Ascending aorta (tissue), 2 donors: ENCODE measurements at places on chromosomes 13 and 19. TPM values are rescaled to one million over a fixed set of nuclear protein-coding genes. Genes with fewer than 3 reads are reported as not detected.

Gene LILRB4
- total RNA-seq = 0.64 TPM

Gene SUPT20H
- 9.9 TPM for total RNA-seq

Gene ZNF616
- 1.2 TPM for total RNA-seq

GRCh38 chr13:92218615-92219014 lies 820.2 kb downstream of the GPC5 start:
- no peak overlapping the region for H3K4me3 ChIP-seq
- H3K4me1 ChIP-seq = no peaks in the 10 kb centered on the region
- H3K27me3 ChIP-seq = no peaks in the 10 kb centered on the region
- H3K36me3 ChIP-seq = no peaks in the 10 kb centered on the region

Gene AMH
- not detected for total RNA-seq

Gene WDR87
- not detected for total RNA-seq

Gene PRR19
- total RNA-seq = not detected

GRCh38 chr19:17706750-17707181 lies 12.5 kb upstream of the MAP1S start:
- no peaks in the 10 kb centered on the region for H3K4me1 ChIP-seq
- DNase-seq = no peak
- no peak overlapping the region for H3K27ac ChIP-seq
- H3K36me3 ChIP-seq = no peaks in the 10 kb centered on the region

DNA sequence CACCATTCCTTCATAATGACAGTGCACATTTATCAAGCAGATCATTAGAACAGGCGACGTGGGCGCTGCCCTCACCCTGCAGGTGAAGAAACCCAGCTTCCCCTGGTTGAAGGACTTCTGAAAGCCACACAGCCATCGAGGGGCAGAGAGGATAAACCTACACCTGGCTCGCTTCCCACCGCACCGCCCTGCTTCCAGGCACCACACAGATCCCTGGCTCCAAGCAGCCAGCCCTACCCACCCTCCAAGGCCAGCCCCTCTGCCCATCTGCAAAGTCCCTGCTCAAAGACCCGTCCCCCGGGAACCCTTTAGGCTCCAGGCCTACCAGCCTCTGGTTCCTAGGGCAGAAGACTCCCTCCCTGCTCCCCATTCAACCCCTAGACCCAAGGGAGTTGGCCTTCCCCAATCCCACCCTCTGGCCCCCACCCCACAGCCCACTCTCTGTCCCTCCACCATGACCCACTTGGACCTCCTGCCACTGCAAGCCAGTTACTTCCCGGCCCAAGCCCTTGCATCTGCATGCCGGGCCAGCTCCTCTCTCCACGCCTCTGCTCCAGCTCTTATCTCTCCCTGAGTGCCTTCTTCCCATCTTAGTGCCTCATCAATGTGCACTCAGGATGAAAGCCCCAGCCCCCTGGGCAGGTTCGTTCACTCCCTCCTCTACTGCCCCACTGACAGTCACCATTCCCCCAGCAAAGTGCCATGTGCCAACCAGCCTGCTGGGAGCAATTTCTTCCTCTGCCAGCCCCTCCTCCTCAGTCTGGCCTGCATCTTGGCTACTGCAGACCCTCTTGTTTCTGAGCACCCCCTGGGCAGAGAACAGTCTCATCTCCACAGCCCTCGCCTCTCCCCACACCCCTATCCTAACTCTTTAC lies 28.0 kb downstream of the PEPD start:
- no peaks in the 10 kb centered on the region for H3K4me1 ChIP-seq
- H3K27ac ChIP-seq = no peak overlapping the region
- DNase-seq = no peak
- H3K27me3 ChIP-seq = no peaks in the 10 kb centered on the region
- no peak overlapping the region for H3K4me3 ChIP-seq
- H3K36me3 ChIP-seq = peaks cover 19% of the 10 kb centered on the region

DNA sequence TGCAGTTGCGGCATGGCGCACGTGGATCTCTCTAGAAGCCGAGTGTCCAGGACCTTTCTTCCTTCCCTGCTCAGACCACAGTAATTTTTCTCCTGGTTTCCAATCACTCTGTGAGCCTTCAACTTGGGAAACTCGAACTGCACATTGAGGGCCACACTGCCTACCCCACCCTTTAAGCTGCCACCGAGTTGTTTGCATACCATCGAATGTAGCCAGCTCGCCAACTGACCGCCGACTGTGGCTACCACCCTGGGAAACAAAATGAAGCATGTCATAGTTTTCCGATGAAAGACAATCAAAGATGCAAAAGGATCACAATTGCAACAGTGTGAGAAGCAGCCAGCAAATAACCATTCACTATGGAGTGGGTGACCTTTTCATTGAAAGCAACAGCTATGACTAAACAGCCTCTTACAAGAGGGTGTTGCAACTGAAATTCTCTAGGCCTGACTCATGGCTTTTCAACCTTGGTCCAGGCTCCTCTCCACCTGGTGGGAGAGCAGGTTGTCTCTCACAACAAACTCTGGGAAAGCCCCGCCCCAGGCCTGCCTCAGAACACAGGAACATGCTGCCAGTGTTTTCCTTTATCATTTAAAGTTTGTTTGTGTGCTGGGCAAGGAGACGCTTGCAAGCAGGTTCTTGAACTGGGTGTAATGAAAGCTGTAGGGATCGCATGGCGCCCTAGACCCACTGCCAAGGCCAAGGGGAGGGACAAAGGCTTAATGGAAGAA lies 141.7 kb upstream of the SERP2 start:
- no peak overlapping the region for H3K4me3 ChIP-seq
- peak; percentile 84 for DNase-seq
- peaks cover 15% of the 10 kb centered on the region for H3K4me1 ChIP-seq
- no peaks in the 10 kb centered on the region for H3K27me3 ChIP-seq
- no peak overlapping the region for H3K27ac ChIP-seq

DNA sequence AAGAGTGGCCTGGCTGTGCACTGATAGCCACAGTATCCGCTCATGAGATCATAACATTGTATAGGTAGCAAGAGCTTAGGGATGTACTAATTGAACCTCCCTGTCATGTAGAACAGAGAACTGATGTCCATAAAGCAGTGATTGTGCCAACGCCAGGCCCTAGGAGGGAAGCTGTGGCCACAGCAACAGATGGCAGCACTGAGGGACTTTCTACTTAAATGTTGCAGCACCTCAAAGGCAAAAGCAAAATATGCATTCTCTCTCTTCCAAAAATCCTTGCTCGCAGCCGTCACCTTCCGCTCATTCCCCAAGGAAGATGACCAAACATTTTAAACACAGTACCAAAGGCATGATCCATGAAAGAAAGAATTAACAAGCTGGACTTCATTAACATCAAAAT lies 32.3 kb downstream of the COL4A1 start:
- H3K36me3 ChIP-seq = peaks cover 8% of the 10 kb centered on the region
- peak; percentile 74 for DNase-seq
- no peaks in the 10 kb centered on the region for H3K27me3 ChIP-seq
- peaks cover 49% of the 10 kb centered on the region for H3K4me1 ChIP-seq
- peak overlapping the region; percentile 39 for H3K27ac ChIP-seq

Gene ZNF442
- 0.21 TPM for total RNA-seq

Gene CACNA1A
- 7.7 TPM for total RNA-seq

DNA sequence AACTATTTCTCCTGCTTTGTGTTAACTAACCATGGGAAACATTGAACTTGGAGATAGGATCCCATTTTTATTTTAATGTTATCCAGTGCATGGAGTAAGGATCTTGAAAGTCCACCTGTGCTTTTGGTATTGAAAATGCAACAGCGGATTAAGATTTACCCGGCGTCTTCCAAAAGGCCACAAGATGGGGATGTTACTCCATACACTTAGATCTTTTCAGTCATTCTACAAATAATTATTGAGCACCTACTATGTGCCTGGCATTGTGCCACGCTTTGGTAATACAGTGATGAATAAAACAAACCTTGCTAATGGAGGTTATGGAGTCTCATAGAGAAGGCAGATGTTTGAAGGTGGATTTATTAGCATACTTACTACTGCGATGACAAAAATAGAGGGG lies 56.9 kb downstream of the RFC3 start:
- H3K27me3 ChIP-seq = no peaks in the 10 kb centered on the region
- no peak for DNase-seq
- H3K27ac ChIP-seq = no peak overlapping the region
- no peaks in the 10 kb centered on the region for H3K4me1 ChIP-seq
- H3K36me3 ChIP-seq = no peaks in the 10 kb centered on the region

DNA sequence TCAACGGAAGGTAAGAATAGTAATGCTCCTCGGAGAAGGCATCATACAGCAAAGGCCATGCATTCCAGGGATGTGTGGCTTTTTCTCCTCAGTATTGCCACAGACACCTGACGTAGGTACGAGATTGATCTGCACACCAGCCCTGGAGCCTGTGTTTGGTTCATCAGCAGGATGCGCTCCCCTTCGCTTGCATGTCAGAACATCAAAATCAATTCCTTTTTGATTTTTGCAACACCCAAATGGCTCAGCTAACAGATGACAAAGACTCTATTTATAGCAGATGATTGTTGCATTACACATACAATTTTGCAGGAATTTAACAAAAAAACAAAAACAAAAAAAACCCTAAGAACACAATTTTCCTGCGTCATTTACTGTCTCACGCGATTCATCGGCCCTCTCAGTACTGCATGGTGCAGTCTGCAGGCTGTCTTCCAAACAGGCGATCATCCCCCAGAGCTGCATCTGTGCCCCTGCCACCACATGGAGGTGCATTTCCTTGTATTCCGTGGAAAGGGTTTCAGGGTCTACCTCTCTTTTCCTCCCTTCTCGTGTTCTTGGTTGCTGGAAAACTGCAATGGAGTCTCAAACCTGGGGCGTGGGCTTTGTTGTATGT lies 207.3 kb downstream of the TEX29 start:
- no peaks in the 10 kb centered on the region for H3K4me1 ChIP-seq
- DNase-seq = no peak
- no peak overlapping the region for H3K4me3 ChIP-seq
- H3K36me3 ChIP-seq = no peaks in the 10 kb centered on the region

DNA sequence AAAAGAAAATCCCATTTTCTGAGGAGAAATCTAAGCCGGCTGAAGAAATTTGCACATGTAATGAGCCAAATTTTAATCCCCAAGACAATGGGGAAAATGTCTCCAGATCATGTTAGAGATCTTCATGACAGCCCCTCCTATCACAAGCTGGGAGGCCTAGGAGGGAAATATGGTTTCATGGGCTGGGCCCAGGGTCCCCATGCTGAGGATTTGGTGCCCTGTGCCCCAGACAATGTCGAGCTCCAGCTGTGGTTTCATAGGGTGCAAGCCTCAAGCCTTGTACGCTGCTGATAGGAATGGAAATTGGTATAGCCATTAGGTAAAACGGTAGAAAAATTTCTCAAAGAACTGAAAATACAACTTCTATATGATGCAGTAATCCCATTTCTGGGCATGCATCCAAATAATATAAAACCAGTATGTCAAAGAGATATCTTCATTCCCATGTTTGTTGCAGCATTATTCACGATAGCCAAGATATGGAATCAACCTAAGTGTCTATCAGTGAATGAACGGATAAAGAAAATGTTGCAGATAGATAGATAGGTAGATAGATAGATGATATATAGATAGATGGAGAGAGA lies 19.3 kb upstream of the FREM2 start:
- no peaks in the 10 kb centered on the region for H3K36me3 ChIP-seq
- H3K4me3 ChIP-seq = no peak overlapping the region
- H3K4me1 ChIP-seq = no peaks in the 10 kb centered on the region
- H3K27me3 ChIP-seq = no peaks in the 10 kb centered on the region
- DNase-seq = no peak

GRCh38 chr13:70884196-70884595 lies 775.9 kb upstream of the KLHL1 start:
- no peak overlapping the region for H3K27ac ChIP-seq
- no peaks in the 10 kb centered on the region for H3K36me3 ChIP-seq
- no peaks in the 10 kb centered on the region for H3K27me3 ChIP-seq
- no peak for DNase-seq
- no peak overlapping the region for H3K4me3 ChIP-seq

- DNase-seq = no peak
- H3K27me3 ChIP-seq = no peaks in the 10 kb centered on the region
- H3K4me1 ChIP-seq = no peaks in the 10 kb centered on the region
- no peak overlapping the region for H3K27ac ChIP-seq
- peaks cover 24% of the 10 kb centered on the region for H3K36me3 ChIP-seq
These were observed 516 bp downstream of the ZNF175 start for GRCh38 chr19:51571599-51571998.

Gene TBC1D17
- total RNA-seq = 44.6 TPM

DNA sequence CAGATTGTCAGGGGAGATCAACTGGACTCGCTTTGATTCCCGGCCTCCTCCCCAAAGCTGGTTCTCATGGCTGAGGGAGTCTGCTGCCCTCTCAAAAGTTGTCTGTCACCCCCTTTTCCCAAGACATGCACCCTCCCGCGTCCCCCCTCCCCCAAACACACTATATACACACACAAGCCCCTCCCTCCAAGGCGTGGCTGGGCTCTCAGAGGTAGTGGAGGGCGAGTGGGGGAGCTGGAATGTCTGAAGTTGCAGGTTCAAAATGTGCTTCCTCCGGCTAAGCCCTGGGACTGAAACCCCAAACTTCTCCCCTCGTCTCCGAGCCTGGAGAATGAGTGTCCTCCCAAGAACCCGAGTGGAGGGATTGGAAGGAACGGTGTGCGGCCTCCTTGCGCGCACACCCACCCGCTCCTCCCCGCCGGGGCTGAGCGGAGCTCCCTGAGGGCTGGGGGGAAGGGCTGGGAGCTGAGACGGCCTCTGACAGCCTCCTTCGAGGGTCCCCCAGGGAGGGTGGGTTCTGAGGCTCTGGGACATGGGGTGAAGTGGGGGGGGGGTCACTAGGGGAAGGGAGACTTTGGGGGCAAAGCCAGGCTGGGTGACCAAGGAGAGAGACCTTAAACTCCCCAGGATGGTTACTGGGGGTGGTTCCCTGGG lies 9.9 kb upstream of the MEIS3 start:
- H3K4me3 ChIP-seq = no peak overlapping the region
- H3K4me1 ChIP-seq = peaks cover 13% of the 10 kb centered on the region
- peaks cover 21% of the 10 kb centered on the region for H3K27me3 ChIP-seq
- H3K27ac ChIP-seq = no peak overlapping the region
- DNase-seq = no peak

GRCh38 chr13:39297664-39298171 lies 259.5 kb downstream of the NHLRC3 start:
- no peaks in the 10 kb centered on the region for H3K36me3 ChIP-seq
- DNase-seq = no peak
- no peak overlapping the region for H3K4me3 ChIP-seq

Gene B3GNT3
- 0.64 TPM for total RNA-seq

- no peak overlapping the region for H3K27ac ChIP-seq
- H3K27me3 ChIP-seq = no peaks in the 10 kb centered on the region
- no peak for DNase-seq
- no peak overlapping the region for H3K4me3 ChIP-seq
- H3K4me1 ChIP-seq = no peaks in the 10 kb centered on the region
These were observed 86.2 kb downstream of the ANKRD10 start for GRCh38 chr13:110828705-110829104.

- no peaks in the 10 kb centered on the region for H3K4me1 ChIP-seq
- H3K27ac ChIP-seq = no peak overlapping the region
- no peak overlapping the region for H3K4me3 ChIP-seq
- DNase-seq = no peak
These were observed 579.5 kb downstream of the DCT start for GRCh38 chr13:93899981-93900380.

Gene IER2
- 907 TPM for total RNA-seq

- no peaks in the 10 kb centered on the region for H3K4me1 ChIP-seq
- H3K27me3 ChIP-seq = no peaks in the 10 kb centered on the region
- H3K36me3 ChIP-seq = no peaks in the 10 kb centered on the region
- H3K27ac ChIP-seq = no peak overlapping the region
- no peak overlapping the region for H3K4me3 ChIP-seq
These were observed 15.1 kb downstream of the ZNF302 start for GRCh38 chr19:34692549-34692948.
